Left ventricle myocardium inferior (tissue), 1 donor: ENCODE measurements at places on chromosomes 3 and 15. TPM values are rescaled to one million over a fixed set of nuclear protein-coding genes. Genes with fewer than 3 reads are reported as not detected.

DNA sequence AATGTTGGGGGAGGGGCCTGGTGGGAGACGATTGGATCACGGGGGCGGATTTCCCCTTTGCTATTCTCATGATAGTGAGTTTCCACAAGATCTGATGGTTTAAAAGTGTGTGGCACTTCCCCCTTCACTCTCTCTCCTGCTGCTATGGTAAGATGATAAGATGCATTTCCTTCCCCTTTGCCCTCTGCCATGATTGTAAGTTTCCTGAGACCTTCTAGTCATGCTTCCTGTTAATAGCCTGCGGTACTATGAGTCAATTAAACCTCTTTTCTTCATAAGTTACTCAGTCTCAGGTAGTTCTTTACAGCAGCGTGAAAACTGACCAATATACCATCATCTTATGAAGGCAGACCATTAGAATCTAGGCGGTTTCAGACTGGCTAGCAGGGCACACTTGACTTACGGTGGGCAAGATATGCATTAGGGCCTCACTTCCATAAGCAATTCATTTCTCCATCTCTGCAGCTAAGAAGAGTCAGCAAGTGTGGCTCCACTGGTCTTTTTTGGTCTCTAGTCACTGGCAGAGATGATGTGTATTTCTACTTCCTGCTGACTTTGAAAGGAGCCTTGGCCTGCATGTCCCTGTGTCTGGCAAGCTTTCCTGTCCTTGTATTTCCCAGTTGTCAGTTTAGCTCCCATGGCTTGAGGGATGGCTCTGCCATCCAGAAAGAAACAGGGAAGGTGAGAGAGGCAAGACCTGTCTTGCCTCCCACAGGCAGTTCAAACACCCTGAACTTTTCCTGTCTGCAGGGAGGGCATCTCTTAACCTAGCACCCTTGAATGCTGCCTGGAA is 109.0 kb upstream of the ADAMTS9 start:
- no peak for DNase-seq

The CDCP1 gene
- total RNA-seq: 0.25 TPM

GRCh38 chr3:126370055-126370454 is 12.8 kb upstream of the KLF15 start:
- no peak for DNase-seq

The ATP10A gene
- total RNA-seq: 0.58 TPM

GRCh38 chr15:76972389-76973361 is 22.3 kb upstream of the PSTPIP1 start:
- DNase-seq: no peak

DNA sequence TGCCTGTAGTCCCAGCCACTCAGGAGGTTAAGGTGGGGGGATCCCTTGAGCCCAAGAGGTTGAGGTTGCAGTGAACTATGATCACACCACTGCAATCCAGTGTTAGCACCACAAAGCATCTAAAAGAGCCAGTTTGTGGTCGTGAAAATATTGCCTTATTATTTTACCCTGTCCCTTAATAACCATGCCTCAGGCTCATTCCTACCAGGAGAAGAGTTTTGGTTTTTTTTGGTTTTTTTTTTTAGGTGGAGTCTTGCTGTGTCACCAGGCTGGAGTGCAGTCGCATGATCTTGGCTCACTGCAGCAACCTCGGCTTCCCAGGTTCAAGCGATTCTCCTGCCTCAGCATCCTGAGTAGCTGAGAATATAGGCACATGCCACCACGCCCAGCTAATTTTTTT is 17.9 kb upstream of the AVEN start:
- no peak for DNase-seq

GRCh38 chr3:152257563-152258035 is 11.1 kb upstream of the MBNL1 start:
- DNase-seq: no peak

The GHSR gene
- not detected for total RNA-seq

DNA sequence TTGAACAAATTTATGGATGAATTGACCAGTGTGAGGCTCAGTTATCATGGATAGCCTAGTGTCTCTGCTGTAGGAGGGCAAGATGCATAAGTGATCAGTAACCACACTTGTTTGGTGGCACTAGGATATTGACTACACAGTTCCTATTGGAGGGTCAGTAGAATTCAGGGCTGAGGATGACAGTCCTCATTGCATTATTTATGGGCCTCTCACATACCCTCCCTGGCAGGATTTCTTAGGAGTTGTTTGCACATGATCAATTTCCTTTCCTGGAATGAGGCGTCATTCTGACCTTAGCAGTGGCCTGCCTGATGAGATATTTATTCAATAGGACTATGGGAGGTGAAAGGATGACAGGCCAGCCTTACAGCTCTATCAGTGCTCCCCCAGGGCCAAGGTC is 125.1 kb upstream of the AGBL1 start:
- DNase-seq: no peak

- no peak for DNase-seq
These were observed 13.3 kb downstream of the TLE3 start for GRCh38 chr15:70084461-70084860.

DNA sequence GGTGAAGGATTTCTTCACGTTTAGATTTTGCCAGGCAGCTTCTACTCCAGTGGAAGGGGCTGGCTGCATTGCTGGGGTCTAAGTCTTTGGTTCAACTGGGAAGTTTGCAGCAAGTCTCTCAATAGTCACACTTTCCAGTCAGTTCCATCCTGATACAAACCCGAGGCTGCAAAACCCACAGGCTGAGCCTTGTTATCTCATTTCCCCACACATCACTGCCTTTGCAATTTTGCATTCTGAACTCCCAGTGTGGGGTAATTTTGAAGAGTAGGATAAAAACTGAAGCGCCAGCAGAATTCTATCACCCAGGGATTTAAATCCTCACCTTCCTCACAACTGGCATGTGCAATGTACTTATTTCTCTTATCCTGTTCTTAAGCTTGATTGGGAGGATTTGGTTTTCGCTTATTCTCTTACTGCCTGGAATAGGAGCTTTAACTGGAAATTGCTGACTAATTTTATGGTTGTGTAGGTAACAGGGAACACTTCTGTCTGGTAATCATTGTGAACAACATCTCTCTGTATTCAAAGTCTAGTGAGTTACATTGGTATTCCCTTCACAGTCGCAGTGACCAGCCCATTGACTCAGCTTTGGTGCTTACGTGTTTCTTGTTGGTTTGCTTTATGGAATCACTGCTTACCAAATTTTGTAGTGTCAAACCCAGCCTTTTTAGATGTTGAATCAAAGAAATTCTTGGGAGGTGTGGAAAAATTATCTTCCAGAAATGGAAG is 142.0 kb upstream of the TOPAZ1 start:
- DNase-seq: no peak

The FOXL2NB gene
- total RNA-seq: not detected

DNA sequence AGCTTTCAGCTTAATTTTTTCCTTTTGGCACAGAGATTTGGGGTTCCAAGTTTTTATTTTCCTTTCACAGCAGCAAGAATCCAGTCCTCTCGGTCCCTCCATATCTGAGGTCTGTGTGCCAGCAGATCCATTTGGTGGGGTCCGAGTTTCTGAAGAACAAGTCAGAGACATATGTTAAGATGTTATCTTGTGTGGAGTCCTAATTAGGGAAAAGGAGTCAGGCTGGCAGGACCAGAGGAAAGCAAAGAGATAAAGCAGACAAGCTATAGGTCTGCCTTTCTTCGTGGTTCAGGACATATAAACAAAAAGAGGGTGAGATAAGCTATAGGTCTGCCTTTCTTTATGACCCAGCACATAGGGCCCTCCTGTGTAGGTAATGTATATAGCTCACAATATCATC is 54.9 kb downstream of the TMED3 start:
- no peak for DNase-seq

GRCh38 chr3:55423782-55424181 is 63.3 kb downstream of the WNT5A start:
- DNase-seq: no peak

DNA sequence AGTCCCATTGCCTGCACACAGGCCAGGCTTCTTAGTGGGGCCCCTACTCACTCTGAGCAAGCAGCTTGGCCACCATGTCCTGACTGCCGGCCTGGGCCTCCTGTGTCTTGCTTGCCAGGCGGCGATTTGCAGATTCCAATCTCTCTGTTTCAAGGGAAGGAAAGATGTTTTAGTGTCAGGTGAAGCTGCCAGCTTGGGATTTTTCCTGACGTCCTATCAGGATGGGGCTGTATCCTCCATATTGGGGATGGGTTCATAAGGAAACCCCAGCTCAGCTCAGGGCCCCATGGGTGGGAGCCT is 8.5 kb downstream of the AMOTL2 start:
- no peak for DNase-seq

GRCh38 chr3:19334120-19334519 is 185.8 kb downstream of the KCNH8 start:
- no peak for DNase-seq

The PLCB2 gene
- 8.5 TPM for total RNA-seq

- DNase-seq: no peak
These were observed 89.3 kb downstream of the NR2E3 start for GRCh38 chr15:71899674-71900073.

The CA12 gene
- 0.25 TPM for total RNA-seq

DNA sequence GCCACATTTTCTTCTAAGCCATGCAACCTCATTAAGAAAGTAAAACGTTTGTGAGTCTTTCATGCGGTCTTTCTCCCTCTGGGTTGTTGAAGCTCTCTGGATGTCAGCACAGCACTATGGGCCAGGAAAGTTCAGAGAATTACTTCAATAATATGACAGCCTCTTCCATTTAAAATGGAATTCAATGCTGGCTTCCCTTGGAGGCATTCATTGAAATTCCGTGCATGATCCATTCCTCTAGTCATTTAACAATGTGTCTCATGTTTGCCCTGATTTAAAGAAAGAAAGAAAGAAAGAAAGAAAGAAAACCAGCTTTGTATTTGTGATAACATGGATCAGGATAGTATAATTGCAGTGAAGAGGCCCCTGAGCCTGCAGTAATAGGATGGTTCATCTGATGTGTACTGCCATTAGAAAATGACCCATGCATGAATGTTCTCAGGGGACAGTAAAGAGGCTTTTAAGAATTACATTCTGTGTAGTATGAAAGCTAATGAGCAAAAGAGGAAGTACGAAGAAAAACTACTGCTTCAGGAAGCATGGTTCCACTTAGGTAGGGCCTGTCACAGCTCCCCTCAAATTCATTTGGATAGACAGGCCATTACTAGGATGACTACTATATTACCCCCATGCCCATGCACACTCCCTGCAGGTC is 146.0 kb downstream of the ARPP21 start:
- DNase-seq: no peak

The ZNF502 gene
- 3.4 TPM for total RNA-seq

GRCh38 chr3:188370081-188370830 is 216.3 kb downstream of the LPP start:
- no peak for DNase-seq

GRCh38 chr3:72398781-72399180 is 449.5 kb downstream of the SHQ1 start:
- DNase-seq: no peak
